ENCODE measurements at places on chromosomes 5 and 9.

DNA sequence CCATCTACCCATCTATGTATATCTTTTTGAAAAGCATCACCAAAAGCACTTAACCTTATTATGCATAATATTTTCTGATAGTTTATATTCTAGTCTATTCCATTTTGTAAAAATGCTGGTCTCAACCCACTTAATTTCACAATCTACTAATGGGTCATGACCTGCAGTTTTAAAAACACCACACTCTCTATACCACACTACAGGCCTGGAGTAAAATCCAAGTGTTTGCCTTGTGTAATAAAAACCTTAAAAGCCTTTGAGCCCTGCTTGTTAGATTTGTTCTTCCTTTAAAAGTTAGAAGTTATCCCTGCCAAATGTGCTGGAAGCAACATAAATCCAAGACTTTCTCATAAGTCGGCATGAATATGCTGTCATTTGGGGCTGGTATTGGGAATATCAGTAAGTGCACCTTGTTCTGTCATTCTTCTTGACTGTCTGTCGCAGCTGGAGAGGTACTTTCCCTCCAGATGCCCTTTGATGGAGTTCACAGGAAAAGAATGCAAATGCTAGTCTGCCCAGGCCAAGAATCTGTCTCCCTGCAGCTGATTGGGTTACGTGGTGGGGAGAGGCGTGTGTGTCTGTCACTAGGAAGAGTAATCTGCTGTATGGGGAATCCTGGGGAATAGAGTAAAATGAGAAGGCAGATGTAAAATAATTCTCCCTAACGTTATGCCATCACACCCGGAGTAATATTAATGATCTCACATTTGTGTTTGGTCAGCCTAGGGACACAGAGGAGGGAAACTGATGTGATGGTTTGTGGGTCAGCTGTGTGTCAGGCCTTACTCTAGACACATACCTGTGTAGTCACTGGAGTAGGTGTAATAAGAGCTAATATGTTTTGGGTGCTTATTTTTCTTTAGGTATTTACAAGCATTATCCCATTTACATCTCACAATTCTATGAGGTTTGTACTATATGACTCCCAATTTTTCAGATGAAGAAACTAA is 79.4 kb downstream of the ZNF366 start:
- no peak for DNase-seq

DNA sequence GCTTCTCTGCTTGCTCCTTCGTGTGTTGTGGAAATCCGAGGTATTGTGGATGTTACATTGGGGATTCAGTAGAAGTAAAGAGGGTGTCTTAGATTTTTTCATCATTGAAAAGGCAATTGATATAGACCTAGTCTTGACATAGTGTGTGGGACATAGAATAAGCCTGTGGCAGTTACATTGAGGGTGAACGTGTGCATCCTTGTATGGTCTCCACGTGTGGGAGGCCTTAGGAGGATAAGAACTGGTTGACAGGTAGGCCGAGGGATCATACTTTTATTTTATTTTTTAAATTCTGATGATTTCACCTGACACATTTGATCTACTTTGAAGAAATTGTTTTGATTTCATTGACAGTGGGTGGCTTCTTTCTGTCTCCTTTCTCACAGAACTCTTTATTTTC is 17.0 kb upstream of the FAM120AOS start:
- no peak for DNase-seq

DNA sequence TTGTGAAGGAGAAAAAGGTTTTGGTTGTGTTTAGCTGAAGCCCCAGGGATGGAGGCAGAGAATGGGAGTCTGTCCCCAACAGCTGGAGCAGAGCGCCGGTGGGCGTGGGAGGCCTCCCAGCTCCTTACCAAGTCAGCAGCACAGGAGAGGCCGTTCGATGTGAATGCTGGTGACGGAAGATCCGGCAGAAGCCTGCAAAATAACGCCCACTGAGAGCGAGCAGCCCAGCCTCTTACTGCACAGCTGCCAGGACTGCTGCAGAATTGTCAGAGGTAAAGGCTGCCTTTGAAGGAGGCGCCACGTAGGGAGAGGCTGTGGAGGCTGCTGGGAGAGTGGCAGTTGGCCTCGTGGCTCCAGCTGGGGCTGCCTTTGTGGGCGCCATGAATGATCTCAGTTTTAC is 26.2 kb downstream of the ANGPTL2 start:
- DNase-seq, result no peak

GRCh38 chr9:122212473-122213004 is 16.2 kb downstream of the LHX6 start:
- no peak for DNase-seq

DNA sequence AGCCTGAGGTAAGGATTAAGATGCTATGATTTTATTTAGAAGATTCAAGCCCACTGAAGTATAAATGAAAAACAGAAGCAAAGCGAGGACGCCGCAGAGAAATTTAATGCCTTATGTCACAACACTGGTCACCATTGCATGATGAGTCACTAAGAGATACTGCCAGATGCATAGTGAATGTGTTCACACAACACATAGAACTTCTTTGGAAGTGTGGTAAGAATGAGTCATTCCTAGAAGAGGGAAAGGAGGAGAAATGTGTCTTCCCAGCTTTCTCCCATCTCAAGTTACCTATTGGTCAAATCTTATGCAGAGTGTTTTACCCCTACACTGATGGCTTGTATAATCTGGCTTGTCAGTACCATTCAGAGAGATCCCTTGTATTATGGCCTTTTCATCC is 465.3 kb upstream of the ARRDC3 start:
- DNase-seq, result peak; percentile 93
